ENCODE measurements at places on chromosomes 2 and 18.
A peak's percentile ranks its signal among the peaks of the same experiment; 100 is the strongest.

- peak; percentile 88 for DNase-seq
Observed at GRCh38 chr2:15577071-15577735, 14.5 kb upstream of the DDX1 start.

- no peak for DNase-seq
Observed at GRCh38 chr18:24741965-24742724, 281.7 kb downstream of the HRH4 start.

- DNase-seq, result no peak
Observed at GRCh38 chr18:11987527-11987926, 6.2 kb downstream of the IMPA2 start.

DNA sequence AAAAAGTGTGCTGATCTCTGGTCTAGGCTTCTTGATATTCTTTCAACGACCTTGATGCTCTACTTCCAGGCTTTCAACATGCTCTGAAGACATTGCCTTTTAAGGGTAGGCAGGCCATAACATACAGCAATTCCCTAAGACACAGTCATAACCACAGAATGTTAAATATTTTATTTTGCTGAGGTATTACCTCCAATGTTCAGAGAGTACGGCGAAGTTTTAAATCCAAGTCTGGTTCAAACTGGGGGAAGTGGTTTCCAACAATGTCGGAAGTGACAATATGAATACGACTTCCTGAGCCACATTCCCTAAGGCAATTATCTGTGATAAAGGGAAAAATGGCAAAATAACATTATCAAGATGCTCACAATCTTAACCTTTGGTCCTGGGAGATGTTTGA is 1077.9 kb upstream of the PIK3C3 start:
- no peak for DNase-seq

- DNase-seq, result no peak
Observed at GRCh38 chr2:49129034-49129433, 25.3 kb downstream of the FSHR start.

DNA sequence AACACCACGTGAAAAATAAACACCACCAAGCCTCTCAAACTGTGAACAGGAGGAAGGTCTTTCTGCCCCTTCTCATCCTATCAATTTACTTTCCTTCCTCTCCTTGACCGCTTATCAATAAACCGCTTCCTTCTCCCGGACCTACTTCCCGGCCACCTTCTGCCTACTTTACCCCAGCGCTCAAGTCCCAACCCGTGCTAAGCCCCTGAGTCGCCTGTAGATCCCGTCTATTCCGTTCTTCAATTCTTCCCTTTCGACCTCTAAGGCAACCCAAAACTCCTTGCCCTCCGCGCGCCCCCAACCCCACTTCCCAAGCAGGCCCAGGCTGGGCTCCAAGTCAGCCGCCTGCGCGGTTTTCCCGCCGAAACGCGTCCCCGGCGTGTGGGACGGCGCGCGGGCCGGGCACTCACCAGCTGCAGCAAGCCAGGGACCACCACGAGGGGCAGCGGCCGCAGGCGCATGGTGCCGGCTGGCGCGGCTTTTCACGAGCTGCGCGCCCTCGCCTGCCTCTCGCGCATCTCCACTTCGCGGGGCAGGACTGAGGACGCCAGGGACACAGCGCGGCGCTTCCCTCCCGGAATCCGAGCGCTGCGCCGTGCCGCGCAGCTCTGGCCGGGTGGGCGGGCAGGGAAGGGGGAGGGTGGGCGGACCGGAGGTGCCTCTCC is at the start of gene NXPH2:
Gene NXPH2, minus strand, starts transcription at position 610 of the 665 bp plus-strand sequence. Its CDS starts 149 bp downstream, at position 461.
- no peak for DNase-seq

- no peak for DNase-seq
Observed at GRCh38 chr2:6167592-6168138, 475.5 kb downstream of the SOX11 start.
